Left cardiac atrium (tissue), 4 donors: ENCODE measurements at places on chromosomes 3 and 15.

DNA sequence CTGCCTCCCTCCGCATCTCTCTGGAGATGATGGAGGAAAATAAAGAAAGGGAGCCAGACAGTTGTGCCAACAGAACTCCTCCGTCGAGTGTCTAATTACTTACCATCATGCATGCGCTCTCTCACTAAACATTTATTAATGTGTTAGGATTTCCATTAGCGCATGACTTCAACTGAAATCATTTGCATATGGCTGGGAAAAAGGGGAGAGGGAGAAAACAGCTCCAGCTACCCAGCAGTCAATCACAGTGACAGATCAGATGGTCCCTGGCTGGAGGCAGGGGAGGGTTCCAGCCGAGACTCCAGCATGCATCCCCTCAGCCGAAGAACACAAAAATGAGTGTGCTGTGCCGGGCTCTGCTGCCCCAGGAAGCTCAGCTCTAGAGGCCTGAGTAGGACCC lies 6.8 kb upstream of the RHO start:
- DNase-seq: no peak

- DNase-seq: no peak
These were observed 46.3 kb upstream of the EIF3J start for GRCh38 chr15:44490622-44491021.

GRCh38 chr3:77786216-77786615 lies 746.3 kb downstream of the ROBO2 start:
- no peak for DNase-seq

DNA sequence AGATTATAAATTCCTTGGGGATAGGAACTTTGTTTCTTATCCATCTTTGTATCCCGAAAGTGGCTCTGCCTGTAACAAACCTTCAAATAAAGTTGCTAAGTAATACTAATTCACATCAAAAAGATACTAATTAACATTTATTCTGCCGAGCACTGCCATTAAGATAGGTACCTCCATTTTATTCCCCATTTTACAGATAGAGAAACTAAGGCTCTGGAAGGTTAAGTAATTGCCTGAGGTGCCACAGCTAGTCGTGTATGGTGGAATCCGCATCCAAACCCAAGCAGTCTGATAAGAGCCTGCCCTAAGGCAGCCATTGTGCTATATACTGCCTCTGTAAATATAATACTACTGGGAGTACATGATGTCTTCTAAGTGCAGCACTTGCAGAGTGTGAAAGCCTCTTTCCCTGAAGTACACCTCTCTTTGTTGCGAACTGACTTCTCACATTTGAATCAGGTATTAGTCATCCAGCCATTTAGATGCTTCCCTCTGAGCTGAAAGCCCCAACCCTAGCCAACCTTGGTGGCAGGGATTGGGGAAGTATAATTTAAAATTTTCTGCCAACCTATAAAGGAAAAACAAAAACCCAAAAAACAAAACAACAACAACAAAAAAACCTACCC lies 78.5 kb upstream of the CHD2 start:
- no peak for DNase-seq

GRCh38 chr3:49966233-49966942 lies 26.4 kb downstream of the RBM6 start:
- no peak for DNase-seq

DNA sequence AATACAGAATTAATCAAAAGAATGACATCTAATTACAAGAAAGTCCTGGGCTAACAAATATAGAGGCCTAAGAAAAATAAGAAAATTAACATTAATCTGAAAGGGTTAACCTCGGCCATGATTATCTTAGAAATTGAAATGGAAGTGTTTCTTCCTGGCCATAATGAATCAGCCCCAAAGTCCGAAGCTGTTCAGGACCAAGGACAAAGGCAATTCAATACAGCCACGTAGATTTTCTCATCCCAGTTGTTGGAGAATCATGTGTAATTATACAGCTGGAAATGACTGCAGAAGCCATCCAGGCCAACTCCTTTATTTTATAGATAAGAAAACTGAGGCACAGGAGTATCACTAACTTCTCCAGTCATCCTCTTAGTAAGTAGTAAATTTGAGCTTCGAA lies 38.0 kb upstream of the GBE1 start:
- no peak for DNase-seq

GRCh38 chr3:170162052-170162451 lies 19.5 kb downstream of the PHC3 start:
- no peak for DNase-seq

DNA sequence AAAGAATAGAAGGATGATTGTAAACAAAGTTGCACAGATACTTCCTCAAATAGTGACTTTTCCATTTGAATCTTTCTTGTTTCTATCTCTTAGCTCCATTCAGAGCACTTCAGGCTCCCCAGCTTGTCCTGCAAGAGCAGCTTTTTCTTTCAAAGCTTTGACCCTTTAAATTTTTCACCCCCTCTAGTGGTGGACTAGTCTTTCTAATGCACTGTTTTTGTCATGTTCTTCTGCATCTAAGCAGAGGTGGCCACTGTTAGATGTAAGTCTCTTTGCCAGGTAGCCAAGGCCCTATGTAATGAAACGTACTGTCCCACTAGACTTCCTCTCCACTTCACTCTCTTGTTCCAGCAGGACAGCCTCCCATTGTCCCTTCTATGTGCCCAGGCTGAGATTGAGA lies 74.0 kb upstream of the MANF start:
- no peak for DNase-seq

DNA sequence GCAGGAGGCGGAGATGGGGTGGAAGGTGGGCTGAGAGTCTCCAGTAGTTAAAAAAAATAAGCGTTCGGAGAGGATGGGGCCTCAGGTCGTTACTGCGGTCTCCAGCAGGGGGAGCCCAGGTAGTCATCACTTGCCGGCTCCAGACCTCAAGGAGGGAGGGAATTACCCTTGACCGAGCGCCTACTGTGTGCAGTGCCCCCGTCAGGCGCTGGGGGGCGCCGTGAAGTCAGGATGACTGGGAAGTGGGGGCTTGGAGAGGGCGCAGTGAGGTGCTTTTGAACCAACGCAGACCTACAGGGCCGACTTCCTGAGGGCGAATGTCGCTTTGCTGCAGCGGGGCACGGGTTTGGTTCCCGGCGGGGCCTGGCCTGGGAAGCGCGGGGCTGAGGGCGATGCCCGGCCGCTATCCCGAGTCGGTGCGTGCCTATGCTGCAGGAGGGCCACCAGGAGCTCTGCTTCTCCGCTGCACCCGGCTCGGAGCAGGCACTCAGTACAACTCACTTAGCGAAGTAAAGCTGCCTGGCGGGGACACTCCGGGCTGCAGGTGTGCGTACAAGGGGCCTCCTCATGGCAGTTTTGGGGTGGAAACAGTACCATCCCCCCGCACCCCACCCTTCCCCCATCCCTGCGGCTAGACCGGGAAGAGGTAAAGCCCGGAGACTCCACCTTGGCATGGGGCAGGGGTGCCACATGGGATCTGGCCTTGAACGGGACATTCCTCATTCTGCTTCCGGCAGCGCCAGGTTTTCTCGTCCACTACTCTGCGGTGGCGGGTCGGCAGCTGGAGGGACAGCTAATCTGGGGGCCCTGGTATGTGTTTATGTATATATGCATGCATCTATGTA lies 79.8 kb downstream of the RHCG start:
- DNase-seq: peak; percentile 57

DNA sequence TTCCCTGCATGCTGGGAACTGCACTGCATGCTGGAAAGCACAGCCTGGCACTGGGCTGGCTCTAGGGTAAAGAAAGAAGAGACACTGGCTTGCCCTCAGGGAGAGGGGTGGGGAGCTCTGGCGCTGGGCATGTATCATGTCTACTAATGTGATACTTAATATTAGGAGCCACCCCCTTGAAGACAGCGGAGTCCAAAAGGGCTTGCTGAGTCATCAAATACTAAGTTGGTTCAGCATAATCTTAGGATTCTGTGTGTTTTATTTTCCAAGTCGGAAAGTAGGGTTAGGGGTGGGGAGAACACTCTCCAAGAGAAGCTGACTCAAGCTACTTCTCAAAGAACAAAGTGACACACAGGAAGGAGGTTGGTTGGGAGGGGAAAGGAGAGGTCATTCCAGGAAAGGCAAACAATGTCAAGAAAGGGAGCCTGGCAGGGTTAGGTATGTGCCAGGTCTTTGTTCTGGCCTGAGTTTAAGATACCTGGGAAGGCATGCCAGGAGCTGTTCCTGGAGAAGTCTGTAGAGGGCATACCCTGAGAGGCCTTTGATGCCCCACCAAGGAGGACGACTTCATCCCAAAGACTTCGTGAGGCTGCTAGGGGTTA lies 237.8 kb upstream of the NR2E3 start:
- no peak for DNase-seq

DNA sequence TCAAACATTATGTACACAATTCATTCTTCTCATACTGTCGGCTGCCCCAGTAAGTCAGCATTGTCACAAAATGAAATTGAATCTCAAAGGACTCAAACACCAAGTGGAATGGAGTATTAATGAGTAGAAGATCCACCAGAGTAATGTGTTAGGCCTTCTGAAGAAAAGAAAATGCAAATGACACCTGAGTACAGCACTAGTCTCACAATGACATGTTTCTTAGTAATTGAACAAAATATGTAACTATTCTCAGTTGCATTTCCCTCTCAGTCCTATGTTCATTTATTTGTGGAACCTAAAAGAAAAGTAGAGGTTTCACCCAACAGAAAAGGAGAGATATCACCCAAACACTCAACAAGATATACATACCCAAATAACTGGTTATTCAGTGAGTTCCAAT lies 283.9 kb upstream of the THBS1 start:
- DNase-seq: no peak
